ENCODE measurements at places on chromosomes 2 and 18. TPM values are rescaled to one million over a fixed set of nuclear protein-coding genes. Genes with fewer than 3 reads are reported as not detected.

- DNase-seq: no peak
Measured at GRCh38 chr2:36414307-36414706, 58.7 kb downstream of the CRIM1 start.

DNA sequence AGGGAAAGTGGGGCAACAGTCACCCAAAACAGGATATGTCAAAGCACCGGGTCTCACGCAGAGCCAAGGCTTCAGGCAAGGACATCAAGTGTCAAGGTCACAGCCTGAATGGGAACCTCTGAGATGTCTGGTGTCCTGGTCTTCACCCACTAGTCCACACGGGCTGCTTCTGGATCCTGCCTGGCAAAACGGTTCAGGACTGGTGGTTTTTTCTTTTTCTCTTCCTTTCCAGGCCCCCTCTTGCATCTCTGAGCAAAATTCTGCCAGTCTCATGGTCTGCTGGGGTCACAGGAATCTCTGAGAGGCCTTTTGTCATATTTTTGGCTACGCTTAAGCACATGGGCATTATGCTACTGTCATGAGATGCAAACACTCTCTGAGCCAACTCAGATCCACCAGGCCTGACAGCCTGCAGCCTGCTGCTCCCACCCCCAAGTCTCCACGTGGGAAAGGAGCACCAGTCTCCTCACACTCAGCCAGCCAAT, 518.2 kb upstream of the ZEB2 start:
- no peak for DNase-seq

- DNase-seq: peak; percentile 87
Measured at GRCh38 chr18:845152-845819, 33.2 kb upstream of the YES1 start.

- DNase-seq: no peak
Measured at GRCh38 chr2:98134172-98135005, 47.4 kb downstream of the VWA3B start.

GRCh38 chr2:234292205-234292961, 204.5 kb downstream of the ARL4C start:
- DNase-seq: peak; percentile 26

- DNase-seq: no peak
Measured at GRCh38 chr18:45559258-45559657, 56.0 kb upstream of the SLC14A2 start.

HES6 gene
- 4.0 TPM for total RNA-seq

CLEC4F gene
- total RNA-seq: not detected

DNA sequence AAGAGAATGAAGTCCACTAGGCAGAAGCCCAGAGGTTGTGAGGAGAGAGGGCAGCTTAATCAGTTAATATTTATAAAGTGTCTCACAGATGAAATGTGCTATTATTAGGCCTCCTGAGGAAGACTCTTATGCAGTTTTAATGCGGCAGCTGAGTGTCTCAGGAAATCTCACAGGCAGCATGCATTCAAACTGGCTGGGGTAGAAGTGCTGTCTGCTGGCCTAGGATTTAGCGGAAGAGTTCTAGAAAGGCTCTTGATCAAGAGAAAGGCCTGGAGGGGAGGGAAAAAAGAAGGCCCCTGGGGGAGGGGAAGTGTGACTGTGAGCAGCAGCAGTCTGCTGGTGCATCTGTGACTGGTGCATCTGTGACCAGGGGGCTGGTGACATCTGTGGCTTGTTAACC, 133.0 kb downstream of the FSHR start:
- no peak for DNase-seq

- DNase-seq: no peak
Measured at GRCh38 chr2:183995632-183996031, 602.7 kb upstream of the ZNF804A start.

DNA sequence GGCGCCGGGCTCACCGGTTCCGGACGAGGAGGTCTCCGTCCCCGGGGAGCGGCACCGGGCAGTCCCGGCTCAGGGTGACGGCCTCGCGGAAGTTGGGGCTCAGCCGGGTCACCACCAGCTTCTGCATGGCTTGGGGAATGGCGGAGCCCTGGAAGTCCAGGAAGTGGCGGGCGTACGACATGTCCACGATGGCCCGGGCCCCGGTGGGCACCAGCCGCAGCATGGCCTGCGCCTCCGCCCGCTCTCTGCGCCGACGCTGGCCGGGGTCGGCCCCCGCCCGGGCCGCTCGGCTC, 157 bp downstream of the PTGR3 start:
- DNase-seq: no peak

DNA sequence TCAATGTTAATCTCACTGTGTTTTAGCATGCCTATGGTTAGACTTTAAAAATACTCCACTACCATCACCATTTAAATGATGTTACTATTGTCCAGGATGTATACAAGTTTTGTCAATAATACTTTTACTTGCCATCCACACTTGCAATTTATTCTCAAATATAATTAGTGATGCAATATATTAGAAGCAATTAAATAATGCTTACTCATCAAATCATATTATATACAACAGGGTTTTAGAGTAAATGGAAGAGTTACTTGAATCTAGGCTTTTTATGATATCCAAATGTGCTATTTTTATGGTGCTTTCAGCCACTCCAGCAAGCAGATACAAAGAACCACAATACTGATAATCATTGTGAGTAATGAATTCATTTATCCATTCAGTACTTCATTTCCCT, 461.1 kb downstream of the TMEM182 start:
- DNase-seq: no peak

DNA sequence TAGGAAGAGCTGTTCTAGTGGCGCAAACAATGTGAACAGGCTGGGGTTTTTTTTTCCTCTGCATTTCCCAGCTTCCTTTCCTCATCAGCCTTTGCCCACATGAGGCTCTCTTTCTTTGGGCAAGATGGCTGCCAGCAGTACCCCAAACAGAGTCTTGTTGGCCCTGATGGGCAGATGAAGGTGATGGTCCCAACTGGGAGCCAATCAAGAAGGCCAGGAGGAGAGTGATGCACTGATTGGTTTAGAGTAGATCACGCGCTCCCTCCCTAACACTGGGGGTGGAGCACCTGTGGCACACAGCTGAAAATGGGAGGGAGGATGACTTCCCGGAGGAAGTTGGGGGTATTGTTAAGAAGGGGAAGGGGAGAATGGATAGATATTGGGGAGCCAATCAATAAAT, 96.3 kb upstream of the FZD7 start:
- no peak for DNase-seq

- peak; percentile 88 for DNase-seq
Measured at GRCh38 chr2:219998107-219998506, 370.7 kb downstream of the SLC4A3 start.

GRCh38 chr2:223053484-223054192, 1.6 kb downstream of the KCNE4 start:
- peak; percentile 26 for DNase-seq

- no peak for DNase-seq
Measured at GRCh38 chr2:67922080-67922785, 140.6 kb downstream of the C1D start.

DSC1 gene
- total RNA-seq: not detected

IL36G gene
- not detected for total RNA-seq

Measured in osteoblast (primary cell).